Activated CD4-positive, alpha-beta T cell treated with anti-CD3 and anti-CD28 coated beads for 24 hours (primary cell): ENCODE measurements at places on chromosomes 12 and 14.

DNA sequence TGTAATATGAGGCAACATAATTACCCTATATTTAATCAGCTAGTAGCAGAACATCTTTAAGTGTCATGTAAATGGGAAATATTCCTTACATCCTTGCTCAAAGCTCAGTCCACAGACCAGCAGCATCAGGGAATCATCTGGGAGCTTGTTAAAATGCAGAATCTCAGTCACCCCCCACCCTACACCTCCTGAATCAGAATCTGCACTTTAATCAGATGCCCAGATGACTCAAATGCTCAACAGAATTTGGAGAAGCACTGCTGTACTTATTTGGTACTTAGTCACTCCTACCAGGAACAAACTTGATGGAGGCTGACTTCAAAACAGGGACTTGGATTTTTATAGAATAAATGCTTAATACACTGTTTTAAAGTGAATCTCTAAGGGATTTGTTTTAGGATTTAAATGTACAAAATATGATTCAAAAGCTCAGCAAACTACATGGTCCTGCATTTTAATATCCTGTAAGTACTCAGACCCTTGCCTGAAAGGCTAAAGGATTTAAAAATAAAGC lies 96.5 kb downstream of the ARMH4 start:
- no peak for DNase-seq

DNA sequence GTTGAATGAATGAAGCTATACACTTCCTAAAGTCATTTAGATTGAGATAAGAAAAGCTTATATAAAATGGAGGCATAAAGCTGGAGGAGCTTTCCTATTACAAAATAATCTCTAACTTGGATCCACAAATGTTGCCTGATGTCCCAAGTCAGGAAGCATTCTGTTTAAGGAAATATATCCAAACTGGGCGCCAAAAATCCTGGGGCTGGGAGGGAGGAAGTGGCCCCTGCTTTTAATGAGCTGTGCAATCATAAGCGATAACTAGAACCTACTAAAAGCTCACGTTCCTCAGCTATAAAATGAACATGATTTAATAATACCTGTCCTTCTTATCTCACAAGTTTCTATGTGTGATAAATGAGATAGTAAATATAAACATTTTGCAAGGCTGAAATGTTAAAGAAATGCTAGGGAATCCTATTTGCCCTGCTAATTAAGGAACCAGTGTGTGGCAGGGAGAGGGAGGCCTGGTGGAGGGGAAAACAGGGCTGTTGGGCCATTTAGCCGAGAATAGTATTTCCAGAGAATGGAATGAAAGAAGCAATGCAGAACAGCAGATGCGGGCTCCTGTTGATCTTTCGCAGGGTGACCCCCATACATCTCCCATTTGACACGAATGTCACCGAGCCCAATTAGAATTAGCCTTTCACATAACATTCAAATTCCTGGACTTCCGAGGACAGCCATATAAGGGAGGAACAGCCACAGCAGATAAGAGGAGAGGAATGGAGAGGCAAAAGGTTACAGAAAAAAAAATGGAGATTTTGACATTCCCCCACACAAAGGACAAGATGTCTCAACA lies 25.9 kb downstream of the DUSP6 start:
- DNase-seq, result no peak

GRCh38 chr12:52224151-52224550 lies 8.9 kb upstream of the KRT7 start:
- no peak for DNase-seq

DNA sequence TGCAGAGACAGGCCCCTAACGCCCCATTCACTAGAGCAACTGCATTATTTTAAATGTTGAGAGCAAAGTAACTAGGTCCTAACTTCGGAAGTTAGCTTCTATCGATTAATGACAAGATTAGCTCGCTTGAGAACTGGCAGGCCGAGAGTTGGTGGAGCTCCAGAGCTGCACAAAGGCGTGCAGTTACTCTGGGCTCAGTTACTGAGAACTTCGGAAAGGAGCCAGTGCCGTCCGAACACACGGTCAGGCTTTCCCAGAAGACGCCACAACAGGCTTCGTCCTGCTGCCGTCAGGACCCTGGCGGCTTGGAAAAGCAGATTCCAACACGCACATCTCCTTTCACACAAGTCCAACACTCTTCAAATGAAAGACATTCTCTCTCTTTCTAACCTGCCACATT lies 45.4 kb upstream of the TESC start:
- no peak for DNase-seq

DNA sequence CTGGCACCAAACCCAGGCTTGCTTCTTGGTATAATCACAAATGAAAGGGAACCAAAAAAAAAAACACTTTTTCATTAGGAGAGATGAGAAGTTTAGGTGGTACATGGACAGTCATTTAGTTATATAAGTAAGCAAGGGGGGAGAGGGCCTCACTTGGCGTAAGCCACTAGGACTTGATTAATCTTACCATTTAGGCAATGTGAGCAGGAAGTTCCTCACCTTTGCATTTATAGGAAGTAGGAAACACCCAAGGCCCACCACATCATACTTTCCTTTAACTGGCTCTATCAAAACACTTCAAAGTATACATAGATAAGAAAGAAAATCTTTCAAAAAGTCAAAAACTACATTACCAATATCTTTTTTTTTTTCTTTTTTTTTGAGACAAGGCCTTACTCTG lies 6.7 kb upstream of the RPS6KA5 start:
- no peak for DNase-seq

DNA sequence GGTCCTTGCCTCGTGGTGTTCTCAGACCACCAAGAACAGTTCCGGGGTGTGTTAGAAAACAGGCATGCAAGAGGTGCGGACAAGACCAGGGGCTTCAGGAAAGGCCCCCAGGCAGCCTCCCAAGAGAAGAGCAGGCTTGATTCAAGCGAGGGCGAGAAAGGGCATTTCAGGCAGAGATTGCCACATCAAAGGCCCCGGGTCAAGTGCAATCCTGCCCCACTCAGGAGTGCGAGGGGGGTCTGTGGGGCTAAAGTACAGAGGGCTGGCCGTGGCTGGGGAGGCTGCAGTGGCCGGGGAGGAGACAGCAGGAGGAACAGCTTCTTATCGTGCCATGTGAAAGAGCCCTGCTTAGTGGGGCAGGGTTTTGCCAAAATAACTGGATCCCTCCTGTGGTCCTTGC lies 2.7 kb upstream of the BDKRB2 start:
- no peak for DNase-seq

DNA sequence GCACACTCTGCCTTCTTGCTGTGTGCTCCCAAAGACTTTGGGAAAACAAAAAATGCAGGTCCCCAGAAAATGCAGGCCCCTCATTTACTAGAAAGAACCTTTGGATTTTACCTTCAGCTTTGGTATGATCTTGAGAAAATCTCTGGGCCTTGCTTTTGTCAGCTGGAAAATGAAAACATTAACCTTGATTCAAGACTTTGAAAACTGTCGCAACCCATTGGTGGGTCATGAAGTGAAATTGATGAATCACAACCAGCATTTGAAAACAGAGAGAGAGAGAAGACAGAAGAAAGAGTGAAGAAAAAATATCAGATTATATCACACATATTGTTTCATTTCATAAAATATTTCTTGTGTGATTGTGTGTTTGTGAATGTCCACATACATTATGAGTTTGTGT lies 322.5 kb downstream of the ZFP36L1 start:
- DNase-seq, result no peak

DNA sequence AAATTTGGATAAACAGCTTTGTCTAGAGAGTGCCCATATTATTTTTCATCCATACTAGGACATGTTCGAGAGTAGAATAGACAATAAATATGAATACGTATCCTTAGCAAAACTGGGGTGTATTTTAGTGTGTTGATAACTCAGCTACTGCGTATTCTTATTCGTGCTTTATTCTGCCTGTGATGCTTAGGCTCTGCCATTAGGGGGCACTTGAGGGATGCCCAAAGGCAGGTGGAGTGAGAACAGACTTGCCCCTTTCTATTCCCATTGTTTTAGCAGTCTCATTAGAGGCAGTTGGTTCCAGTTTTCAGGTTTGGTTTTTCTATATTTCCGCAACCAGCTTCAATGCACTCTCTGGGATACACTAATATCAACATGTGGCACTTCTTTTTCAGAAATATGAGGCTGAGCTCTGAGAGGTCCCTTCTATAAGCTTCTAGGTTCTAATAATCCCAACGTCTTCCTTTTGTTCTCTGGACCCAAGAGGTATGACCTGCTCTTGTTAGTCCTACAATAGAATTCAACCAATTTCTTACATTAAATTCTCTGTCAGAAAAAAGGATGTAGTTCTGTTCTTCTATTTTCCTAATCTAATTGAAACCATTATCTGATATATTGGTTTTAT lies 985.7 kb upstream of the FBXO33 start:
- DNase-seq, result no peak

GRCh38 chr14:35051796-35052195 lies 5.7 kb downstream of the FAM177A1 start:
- no peak for DNase-seq

DNA sequence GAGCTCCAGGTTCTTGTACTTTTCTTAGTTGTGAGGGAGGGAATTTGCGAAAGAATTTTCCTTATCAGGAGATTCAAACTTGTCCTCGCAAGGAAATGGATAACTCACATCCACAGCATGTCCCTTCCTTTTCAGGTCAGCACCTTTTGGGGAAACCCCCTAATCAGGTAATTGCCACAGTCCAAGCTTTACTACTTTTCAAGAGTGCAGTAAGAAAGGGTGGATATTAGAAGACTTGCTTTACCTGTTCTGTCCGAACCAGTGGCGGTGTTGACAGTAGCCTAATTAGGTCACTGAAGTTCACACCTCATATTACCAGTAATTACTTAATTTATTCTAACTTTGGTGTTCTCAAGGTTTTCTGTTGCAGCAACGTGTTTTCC lies 6.7 kb upstream of the C12orf50 start:
- DNase-seq, result no peak

- no peak for DNase-seq
These were observed 1.4 kb downstream of the TOMM20L start for GRCh38 chr14:58397156-58397555.

DNA sequence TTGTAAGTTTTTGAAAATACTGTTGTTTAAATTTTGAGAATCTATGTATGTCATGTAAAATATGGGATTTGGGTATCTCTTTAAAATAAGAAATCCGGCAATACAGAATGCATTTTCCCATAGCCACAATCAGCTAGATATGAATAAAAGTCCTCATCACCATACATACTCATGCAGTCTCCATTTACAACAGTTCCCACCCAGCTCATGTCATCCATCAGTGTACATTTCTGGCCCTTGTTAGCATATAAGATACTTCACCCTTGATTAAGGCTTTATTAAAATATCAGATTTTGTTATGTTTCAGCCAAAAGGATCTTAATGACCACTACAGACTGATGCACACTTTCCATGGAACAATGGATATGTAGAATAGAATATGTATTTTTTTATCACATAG lies 218.0 kb downstream of the DPY19L2 start:
- DNase-seq, result no peak

DNA sequence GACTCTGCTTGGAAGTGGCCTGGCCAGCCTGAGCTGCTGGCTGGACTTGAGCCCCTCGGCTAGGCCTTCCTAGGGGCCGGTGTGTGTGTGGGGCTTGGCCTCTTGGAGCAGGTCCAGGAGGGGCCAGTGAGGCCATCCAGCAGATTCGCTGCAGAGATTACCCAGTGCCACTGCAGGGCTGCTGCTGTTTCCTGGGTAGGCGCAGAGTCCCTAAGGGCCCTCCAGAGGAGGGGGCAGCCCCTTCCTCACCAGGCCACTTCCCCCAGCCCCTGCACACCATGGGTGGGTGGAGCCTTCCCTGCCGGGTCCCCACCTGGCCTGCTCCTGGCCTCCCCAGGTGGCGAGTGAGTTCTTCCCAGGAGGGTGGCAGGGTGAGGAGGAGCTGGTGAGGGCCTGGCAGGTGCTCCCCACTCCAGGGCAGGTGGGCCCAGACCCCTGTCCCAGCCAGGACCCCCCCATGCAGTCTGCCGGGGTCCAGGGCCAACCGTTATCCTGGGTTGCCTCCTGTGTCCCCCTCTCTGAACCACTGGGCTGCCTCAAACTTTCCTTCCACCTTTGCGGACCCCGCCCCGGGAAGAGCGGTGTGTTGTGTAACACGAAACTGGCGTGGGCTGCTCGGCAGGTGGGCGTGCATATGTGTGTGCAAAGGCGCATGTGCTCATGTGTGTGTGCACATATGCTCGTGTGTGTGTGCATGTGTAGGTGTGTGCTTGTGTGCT lies 25.1 kb downstream of the ASPG start:
- DNase-seq, result no peak

DNA sequence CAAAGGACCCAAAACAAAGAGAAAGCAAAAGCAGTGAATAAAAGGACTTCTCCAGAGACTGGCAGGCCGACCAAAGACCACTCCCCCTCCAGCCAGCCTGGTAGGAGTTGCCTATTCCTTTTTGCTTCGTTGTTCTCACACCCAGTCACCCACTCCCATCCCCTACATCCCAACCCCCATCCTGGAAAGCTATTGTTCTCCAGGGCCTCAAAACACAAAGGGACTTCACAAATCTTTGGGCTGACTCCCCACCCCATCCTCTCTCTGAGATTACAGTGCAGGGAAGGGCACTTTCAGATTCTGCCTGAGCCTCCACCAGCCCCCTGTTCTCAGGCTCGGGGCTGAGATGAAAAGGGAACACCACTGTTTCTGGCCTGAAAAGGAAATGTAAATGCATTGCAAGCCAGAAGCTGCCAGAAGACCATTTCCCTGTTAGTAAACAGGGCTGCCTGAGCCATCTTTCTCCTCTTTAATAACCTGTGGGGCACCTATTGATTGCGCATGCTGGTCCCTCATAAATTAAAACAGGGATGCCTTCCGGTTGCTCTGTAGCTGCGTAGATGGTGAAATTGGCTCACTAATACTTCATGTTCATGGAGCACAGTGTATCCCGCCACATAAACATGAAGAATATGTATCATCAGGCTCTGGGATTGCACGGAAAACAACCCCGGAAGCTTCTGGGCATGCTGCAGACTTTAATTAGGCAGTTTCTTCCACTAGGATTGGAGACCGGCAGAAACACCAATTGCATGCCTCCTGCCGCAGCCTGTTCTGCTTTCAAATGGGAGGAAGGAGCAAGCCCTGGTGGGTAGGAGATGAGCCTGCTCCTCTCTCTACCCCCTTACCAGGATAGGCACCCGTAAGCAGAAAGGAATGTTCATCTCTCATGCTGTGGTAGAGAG lies 130.3 kb upstream of the FUT8 start:
- DNase-seq, result no peak
